CD4-positive, alpha-beta T cell treated with Interleukin-1 beta for 1 hour (primary cell): ENCODE measurements at places on chromosomes 5 and 9.

- DNase-seq = no peak
These were observed 162.2 kb downstream of the OXCT1 start for GRCh38 chr5:41707853-41708603.

DNA sequence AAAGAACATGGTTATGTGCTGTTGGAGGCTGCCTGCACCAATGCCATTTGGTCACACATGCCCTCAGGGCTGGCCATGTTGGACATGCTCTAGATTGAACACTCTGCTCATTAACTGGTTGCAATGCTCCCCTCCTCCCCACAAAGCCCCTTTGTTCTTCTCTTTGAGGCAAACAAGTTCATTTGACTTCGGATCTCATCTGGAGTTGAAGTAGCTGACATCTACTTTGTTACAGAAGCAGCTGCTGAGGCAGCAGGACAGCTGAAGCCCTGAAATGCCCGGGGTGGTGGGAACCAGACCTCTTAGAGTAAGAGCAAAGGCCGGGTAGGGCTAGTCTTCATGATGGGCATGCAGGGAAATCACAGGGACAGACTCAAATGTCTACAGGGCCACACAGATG, 123.5 kb downstream of the APBA1 start:
- DNase-seq = no peak

- DNase-seq = no peak
These were observed 413.3 kb downstream of the MLLT3 start for GRCh38 chr9:20208961-20209371.

DNA sequence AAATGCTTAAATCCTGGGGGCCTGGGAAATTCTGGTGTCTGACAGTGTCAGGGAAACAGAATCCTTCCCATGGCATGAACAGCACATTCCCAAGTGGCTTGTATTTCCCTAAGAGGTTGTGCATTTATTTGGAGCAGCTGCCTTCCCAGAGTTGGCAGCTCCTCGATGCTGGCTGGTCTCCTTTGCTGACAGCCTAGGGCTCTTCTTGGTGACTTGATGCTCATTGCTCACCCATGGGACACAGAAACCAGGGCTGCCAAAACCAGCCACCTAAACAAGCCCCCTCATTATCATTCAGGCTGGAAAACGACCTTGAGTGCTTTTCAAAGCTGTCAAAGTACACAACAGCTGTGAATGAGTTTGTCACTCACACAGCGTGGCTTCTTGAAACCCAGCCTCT, 24.2 kb downstream of the ENHO start:
- no peak for DNase-seq

GRCh38 chr9:131396626-131397025, 2.7 kb downstream of the PRRC2B start:
- DNase-seq = no peak
